ENCODE measurements at places on chromosomes 4 and X.

GRCh38 chr4:151324124-151324751 is 1.2 kb downstream of the SH3D19 start:
- DNase-seq = no peak

DNA sequence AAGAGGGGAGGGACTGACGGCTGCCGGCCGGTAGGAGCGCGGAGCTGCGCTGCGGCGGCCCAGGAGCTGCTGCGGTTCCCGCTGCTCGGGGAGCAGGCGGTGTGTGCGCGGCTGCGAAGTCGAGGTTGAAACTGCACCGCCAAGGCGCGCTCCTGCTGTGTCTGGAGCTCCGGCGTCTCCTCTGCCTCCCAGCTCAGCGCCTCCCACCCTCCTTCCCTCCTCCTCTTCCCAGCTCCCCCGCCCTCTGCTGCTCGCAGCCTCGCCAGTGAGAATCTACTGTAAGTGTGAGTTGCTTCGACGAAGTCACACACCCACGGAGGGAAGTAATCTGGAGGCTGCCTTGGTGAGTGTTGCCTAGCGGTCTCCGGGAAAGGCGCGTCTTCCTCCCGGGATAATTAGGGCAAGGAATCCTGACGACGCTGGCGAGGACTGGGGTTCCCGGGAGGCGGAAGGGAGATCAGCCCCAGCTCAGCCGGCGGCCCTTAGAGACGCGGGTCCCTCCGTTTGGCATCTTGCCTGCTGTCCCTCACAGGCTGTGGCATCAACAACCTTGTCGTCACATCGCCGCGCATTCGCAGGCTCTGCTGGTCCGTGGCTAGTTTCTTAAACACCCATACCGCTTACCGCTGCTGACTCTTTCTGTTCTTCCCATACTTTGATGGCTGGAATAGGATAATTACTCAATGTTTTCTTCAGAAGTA is at the start of gene EPHA5:
TSS of gene EPHA5 (minus strand) at position 159 of the 701 bp plus-strand sequence. CDS start 747 bp downstream, outside the sequence.
- peak; percentile 53 for DNase-seq

DNA sequence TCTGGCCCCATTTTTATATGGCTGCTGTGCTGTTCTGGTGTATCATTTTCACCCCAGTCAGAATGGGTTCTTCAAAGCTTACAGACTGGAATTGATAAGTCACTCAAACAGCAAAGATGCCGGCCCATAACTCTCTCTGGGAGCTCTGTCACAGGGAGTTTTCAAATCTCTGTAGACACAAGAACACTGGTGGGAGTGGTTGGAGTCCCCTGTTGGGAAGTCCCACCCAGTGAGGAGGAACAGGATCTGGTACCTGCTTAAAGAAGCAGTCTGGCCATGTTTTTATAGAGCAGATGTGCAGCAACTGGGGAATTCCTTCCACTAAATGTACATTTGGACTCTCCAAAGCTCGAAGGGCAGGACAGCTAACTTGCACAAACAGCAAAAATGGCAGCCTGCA is 69.3 kb upstream of the UGT2B7 start:
- DNase-seq = no peak

GRCh38 chr4:15719506-15719905 is 16.6 kb downstream of the BST1 start:
- DNase-seq = no peak

GRCh38 chr4:182215148-182215547 is 28.1 kb upstream of the TENM3 start:
- DNase-seq = no peak

DNA sequence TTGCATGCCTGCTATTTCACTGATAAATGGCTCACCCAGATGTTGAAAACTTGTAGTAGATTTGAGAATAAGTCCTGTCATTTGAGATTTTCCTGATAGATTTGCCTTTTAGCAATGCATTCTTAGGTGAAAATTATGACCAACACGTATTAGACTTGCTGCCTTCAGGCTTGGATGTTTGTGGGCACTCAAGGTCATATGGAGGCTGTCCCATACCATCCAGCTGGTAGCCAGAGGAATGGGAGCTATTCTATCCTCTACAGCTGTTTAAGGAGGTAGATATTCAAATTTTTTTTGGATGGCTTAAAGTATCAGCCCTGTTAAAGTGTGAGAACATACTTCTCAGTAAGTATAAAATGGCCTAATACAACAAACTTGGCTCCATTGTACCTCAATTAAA is 34.7 kb downstream of the RTL3 start:
- no peak for DNase-seq

- DNase-seq = no peak
These were observed 70.7 kb downstream of the SUPT20HL2 start for GRCh38 chrX:24243188-24243587.

GRCh38 chrX:110477593-110478228 is 119.1 kb downstream of the RTL9 start:
- DNase-seq = no peak

DNA sequence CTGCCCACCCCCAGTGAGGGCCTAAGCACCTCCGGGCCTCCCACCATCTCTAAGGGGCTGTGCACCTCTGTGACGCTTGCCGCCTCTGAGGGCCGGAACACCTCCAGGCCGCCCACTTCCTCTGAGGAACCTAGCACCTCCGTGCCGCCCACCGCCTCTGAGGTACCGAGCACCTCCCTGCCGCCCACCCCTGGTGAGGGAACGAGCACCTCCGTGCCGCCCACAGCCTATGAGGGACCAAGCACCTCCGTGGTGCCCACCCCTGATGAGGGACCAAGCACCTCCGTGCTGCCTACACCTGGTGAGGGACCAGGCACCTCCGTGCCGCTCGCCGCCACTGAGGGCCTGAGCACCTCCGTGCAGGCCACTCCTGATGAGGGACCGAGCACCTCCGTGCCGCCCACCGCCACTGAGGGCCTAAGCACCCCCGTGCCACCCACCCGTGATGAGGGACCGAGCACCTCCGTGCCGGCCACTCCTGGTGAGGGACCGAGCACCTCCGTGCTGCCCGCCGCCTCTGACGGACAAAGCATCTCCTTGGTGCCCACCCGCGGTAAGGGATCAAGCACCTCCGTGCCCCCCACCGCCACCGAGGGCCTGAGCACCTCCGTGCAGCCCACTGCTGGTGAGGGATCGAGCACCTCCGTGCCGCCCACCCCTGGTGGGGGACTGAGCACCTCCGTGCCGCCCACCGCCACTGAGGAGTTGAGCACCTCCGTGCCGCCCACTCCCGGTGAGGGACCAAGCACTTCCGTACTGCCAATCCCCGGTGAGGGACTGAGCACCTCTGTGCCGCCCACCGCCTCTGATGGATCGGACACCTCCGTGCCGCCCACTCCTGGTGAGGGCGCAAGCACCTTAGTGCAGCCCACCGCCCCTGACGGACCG is 977 bp downstream of the MAGEE1 start:
- no peak for DNase-seq

DNA sequence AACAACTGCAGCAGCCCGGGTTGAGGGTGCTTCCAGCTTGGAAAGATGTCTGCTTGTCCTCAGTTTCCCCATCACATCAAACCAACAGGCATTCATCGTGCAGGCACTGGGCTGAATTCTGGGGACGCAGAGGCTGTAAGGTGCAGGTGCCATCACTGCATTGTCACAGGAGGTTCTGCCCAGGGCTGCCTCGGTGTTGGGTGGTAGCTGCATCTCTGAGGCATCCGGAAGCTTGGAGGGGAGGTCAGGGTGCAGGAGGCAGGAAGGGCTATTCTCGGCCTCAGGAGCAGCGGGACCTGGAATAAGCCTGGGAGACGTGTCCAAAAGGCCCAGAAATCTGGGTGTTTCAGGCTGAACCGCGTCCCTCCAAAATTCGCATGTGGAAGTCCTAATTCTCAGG is 134.6 kb downstream of the HMX1 start:
- DNase-seq = no peak

- no peak for DNase-seq
These were observed 111.1 kb downstream of the KLF8 start for GRCh38 chrX:56343219-56343618.

DNA sequence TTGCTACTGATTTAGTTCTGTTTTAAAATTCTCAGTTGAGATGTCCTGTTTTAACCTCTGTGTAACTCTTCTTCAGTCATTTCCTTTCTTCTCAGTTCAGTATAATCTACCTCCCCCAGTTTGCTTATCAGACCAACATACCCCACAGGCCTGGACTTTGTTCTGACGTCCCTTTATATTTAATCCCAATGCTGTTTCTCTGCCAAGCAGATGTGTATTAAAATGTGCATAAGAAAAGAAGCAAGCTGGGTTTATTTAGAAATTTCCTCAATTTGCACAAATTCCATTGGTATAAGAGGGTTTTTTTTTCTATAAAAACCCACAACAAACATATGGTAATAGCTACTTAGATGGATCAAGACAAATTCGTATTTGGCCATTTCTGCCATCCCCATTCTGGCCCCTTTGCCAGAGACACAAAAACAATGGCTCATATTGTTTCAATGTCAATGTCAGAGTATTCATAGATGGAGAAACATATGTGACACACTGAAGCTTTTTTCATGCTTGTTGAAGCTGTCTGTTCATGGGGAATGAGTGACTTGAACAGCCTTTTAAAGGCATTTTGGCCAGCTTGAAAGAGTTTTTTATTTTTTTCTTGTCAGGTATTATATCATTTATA is 24.5 kb downstream of the HCCS start:
- DNase-seq = no peak

DNA sequence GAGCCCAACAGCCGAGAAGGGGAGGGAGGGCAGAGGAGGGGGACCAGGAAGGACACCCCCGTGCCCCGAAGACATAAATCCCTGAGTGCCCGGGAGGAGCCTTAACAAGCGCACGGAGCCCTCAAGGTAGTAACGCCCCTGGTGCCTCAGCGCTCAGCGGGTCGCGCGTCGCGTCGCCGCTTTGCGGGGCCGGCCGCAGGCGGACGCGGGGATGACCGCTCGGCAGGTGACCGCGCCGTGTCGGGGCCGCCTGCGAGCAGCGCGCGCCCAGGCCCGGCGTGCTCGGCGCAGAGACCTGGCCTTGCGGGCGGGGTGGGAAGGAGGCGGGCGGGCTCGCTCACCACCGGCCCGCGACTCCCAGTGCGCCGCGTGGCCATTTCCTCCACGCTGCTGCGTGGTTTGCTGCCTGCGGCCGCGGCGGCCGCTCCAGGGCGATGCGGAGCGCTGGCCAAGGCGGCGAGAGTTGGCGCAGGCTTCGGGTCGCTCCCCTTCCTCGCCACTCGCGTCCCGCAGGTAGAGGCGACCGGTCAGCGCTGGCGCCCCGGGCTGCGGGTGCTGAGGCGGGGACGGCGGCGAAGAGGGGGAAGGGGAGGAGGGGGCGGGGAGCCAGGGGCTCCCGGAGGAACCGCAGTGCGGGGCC is 632 bp downstream of the CCSER1 start:
- no peak for DNase-seq

Data from SJSA1 (cell line).